ENCODE measurements at places on chromosomes 12 and 14. TPM values are rescaled to one million over a fixed set of nuclear protein-coding genes. Genes with fewer than 3 reads are reported as not detected.

Gene DNAJC22
- not detected for total RNA-seq

Gene WASHC3
- 30.5 TPM for total RNA-seq

- no peaks in the 10 kb centered on the region for H3K36me3 ChIP-seq
- DNase-seq: no peak
- no peak overlapping the region for H3K4me3 ChIP-seq
- no peak overlapping the region for H3K27ac ChIP-seq
- no peaks in the 10 kb centered on the region for H3K4me1 ChIP-seq
These were observed 321.4 kb upstream of the RGS6 start for GRCh38 chr14:71610797-71611196.

DNA sequence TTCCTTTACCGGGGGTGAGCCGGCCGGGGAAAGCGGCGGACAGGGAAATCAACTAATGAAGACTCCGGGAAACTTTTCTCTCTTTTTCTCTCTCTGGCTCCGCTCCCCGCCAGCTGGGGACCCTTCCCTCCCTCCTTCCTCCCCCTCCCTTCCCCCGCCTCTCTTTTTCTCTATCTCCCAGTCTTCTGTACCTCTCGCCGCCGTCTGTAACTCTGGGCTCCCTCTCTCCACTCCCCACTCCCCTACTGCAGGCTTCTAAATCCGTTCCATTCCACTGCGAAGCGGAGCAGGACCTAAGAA is 6.9 kb upstream of the HOXC11 start:
- H3K27me3 ChIP-seq: peaks cover 33% of the 10 kb centered on the region
- H3K4me1 ChIP-seq: peaks cover 4% of the 10 kb centered on the region
- peak overlapping the region; percentile 42 for H3K4me3 ChIP-seq
- no peak overlapping the region for H3K27ac ChIP-seq
- H3K36me3 ChIP-seq: no peaks in the 10 kb centered on the region

Gene IL22
- total RNA-seq: not detected

- peaks cover 4% of the 10 kb centered on the region for H3K4me1 ChIP-seq
- no peak for DNase-seq
- no peaks in the 10 kb centered on the region for H3K27me3 ChIP-seq
- no peaks in the 10 kb centered on the region for H3K36me3 ChIP-seq
- no peak overlapping the region for H3K4me3 ChIP-seq
- H3K27ac ChIP-seq: no peak overlapping the region
These were observed 202.2 kb downstream of the AEBP2 start for GRCh38 chr12:19641235-19642080.

Gene ARHGEF25
- 2.9 TPM for total RNA-seq

- H3K36me3 ChIP-seq: no peaks in the 10 kb centered on the region
- peak overlapping the region; percentile 93 for H3K27ac ChIP-seq
- H3K27me3 ChIP-seq: no peaks in the 10 kb centered on the region
- peaks cover 48% of the 10 kb centered on the region for H3K4me1 ChIP-seq
These were observed 2.0 kb upstream of the CCDC197 start for GRCh38 chr14:93994919-93995682.
